ENCODE measurements at places on chromosomes 3 and 15.

DNA sequence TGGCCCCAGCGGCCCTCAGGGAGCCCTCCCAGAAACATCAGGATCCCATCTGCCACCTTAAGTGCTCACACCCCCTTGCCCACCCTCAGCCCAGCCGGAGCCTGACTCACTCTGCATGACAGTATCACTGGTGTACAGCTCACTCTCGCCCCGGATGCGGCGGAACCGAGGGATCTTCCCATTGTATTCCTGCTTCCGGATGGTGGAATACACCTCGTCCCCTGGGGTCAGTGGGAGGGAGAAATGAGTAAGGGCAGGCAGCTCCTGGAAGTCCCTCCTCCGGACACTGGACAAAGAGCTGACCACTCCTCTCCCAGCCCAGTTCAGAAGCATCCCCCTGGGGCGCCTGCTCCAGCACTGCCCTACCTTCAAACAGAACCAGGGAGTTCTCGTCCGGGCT is 16.5 kb downstream of the SEMA7A start:
- DNase-seq, result no peak

DNA sequence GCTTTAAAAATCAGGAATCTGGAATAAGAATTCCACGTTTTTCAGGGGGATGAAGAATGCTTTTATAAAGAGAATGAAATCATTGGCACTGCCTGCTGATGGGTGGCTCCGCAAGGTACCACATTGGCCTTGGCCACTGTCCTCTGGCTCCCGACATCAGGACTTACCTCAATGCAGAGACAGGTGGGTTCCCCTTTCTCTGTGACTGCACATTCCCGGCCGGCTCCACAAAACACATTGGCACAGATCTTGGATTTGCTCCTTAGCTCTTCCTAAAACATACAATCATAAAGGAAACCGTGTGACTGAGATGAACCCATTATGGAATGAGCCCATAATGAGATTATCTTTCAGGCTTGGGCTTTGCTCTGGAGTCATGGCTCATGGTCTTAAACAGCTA is 35.0 kb downstream of the FSTL1 start:
- no peak for DNase-seq

DNA sequence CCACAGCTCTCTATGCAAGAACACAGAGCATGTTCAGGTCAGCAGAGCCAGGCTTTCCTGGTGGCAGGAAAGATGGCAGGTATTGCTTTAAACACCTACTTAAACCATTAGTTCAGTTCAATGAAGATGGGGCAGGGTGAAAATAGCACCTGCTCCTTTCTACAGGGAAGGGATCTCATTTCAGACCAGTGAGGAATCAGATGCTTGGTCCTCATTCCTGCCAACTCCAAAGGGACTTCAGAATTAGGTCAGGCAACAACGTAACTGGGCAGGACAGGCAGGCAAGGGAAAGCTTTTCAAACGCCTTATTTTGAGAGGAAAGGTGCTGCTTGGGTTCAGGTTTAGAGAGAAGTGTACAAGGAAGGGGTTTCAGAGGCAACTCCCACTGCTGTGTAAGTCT is 12.6 kb upstream of the RPS17 start:
- no peak for DNase-seq

DNA sequence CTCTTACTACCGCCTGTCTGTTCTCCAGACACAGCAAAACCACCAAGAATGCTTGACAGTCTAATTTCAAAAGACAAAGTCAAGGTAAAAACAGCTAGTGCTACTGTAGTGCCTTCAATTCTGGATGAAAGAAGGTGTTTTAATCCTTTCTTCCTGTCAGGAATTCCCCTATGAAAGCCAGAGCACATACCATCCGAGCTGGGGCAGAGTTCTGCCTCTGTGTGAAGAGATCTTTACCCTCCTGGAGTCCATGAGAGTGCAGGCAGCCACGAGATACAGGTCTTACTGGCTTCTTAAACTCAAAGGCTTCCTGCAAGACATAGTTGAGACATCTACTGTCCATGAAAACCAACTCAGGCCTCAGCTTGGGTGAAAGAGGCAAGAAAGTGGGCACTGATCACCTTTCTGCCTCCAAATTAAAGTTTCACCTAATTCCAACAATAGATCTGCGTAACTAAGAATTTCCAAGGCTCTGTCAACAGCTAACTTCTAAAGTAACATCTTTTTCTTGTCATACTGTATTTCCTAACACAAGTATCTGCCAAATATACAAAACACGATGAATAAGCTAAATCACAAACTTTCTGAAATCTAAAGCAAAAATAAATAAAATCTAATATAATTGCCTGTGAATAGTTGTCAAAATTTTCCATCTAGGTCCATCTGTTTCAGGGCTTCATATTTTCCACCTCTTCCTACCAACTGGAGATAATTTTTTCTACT is 7.5 kb downstream of the CDC25A start:
- DNase-seq, result no peak

DNA sequence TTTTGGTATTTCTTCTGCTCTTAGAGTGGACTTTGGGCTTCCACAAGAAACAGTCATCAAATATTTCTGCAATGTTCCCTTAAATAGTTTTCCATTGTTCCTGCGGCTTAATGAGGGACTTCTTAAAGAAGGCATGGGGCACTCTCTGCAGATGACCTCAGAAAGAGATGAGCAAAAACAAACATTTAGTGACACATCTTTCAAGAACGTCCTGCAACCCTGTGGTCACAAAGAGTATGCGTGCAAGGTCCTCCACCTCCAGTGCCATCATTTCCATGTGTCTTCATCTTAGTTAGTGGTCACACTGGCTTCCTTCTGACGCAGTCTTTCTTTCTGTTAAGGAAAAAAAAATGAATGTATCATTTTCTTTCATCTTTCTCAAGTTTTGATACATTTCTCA is 56.2 kb downstream of the GREM1 start:
- no peak for DNase-seq

GRCh38 chr3:172750069-172750367 is 508 bp upstream of the ECT2 start:
- DNase-seq, result no peak

DNA sequence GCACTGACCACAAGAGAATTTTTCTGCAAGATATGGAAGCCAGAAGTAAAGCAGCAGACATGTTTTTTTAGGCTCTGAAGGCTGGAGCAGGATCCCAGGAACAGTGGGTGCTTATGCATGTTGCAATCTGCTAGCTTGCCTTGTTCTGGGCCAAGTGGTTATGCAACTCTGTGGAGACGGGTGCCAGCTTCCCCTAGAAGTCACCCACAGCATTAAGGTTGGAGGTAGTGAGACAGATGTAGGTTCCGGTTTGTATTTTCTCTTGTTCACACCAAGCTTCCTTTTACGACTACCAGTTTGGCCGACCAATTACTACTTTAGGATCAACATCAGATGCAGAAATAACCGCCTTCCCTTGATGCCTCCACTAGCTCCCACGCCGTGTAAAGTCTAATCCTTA is 11.1 kb downstream of the DPH3 start:
- DNase-seq, result no peak

DNA sequence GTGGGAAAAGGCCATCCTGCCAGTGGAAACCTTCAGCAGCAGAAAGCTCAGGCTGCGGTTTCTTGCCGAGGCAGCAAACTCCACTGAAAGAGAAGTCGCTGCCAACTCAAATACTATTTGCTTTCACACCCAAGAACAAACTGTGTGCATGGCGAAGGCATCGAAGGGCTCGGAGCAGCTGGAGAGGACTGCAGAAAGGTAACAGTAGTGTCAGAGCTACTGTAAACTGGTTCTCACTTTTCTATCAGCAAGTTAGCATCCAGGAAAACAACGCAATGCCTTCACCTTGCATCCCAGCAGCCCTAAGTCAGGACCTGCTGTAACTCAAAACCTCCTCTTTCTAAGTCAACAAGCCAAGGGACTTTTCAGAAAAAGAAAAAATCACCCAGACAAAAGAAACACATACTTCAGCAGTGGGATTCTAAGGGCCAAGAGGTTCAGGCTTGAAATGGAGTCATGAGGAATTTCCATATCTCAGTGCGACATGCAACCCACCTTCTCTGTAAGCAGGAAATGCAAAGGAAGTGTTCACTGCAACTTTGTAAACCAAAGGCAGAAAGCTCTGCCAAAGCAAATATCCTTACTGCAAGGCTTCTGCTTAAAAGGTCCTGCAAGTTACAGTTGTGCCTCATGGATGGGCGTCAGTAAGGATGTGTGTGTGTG is 193.5 kb downstream of the FOXP1 start:
- no peak for DNase-seq

DNA sequence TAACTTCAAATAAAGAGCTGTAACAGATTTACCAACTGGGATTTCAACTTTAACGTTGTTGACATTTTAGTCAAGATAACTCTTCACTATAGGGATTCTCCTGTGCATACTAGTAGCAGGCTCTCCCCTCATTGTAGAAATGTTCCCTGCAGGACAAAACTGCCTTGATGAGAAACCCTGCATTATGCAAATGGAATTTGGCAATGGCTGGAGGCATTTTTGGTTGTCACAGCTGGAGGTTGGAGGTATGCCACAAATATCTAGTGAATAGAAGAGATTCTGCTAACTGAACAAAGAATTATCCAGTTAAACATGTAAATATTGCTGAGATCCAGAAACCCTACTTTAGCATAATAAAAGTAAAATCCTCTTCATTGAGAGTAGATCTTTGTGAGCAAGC is 928.8 kb upstream of the ALCAM start:
- DNase-seq, result no peak

GRCh38 chr3:35678643-35679161 is 39.4 kb downstream of the ARPP21 start:
- DNase-seq, result no peak

DNA sequence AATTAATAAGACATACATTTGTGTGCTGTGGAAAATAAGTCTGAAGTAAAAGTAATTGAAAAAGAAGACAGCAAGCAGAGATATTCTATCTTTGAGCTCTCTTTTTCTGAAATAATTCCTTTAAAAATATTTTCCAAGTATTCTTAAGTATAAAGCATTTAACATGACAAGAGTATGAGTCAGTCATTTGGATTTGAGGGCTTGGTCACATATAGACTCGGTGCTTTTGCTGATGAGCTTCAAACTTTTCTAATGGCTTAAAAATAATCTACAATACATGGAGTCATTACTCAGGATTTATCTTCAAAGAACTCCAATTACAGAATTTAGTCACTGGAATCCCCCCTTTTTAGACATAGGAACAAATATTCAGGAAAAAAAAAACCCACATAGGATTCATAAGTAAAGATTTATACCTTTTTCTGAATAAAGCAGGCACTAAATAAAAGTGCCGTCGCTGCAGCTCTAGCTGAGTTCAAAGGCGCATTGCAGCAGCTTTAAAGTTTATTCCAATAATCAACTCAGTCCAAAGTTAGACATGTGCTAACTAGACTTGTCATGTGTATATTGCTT is 147.5 kb downstream of the CTNNB1 start:
- no peak for DNase-seq

DNA sequence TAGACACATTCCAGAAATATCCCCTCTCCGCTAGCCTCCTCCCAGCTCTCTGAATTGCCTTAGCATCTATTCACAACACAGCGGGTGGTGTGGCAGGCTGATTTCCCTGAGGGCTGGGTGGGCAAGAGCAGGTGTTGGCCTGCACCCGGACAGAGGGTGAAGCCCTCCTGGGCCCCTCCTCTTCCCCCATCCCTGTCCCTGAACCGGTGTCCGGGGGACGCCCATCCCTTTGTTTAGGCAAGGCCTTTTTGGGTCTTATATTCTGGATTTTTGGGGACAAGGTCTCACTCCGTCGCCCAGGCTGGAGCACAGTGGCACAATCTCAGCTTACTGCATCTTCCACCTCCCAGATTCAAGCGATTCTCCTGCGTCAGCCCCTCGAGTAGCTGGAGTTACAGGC is 55.2 kb upstream of the KLHL25 start:
- no peak for DNase-seq

GRCh38 chr3:130895690-130896488 is 2.0 kb downstream of the ATP2C1 start:
- no peak for DNase-seq

GRCh38 chr3:169952045-169952444 is 14.6 kb upstream of the SEC62 start:
- DNase-seq, result no peak

- DNase-seq, result no peak
Observed at GRCh38 chr3:33217866-33218445, 654 bp downstream of the SUSD5 start.

DNA sequence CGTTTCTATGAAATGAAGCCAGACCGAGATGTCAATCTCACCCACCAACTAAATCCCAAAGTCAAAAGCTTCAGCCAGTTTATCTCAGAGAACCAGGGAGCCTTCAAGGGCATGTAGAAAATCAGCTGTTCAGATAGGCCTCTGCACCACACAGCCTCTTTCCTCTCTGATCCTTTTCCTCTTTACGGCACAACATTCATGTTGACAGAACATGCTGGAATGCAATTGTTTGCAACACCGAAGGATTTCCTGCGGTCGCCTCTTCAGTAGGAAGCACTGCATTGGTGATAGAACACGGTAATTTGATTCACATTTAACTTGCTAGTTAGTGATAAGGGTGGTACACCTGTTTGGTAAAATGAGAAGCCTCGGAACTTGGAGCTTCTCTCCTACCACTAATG is 41.9 kb upstream of the TRA2B start:
- no peak for DNase-seq

DNA sequence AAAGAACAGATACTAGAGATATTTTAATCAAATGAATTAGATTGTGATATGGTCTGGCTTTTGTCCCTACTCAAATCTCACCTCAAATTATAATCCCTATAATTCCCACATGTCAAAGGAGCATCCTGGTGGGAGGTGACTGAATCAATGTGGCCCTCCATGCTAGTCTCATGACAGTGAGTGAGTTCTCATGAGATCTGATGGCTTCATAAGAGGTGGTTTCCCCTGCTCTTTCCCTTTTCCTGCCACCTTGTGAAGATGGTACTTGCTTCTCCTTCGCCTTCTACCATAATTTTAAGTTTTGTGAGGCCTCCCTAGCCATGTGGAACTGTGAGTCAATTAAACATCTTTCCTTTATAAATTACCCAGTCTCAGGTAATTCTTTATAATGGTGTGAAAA is 82.8 kb downstream of the FAIM start:
- DNase-seq, result no peak

DNA sequence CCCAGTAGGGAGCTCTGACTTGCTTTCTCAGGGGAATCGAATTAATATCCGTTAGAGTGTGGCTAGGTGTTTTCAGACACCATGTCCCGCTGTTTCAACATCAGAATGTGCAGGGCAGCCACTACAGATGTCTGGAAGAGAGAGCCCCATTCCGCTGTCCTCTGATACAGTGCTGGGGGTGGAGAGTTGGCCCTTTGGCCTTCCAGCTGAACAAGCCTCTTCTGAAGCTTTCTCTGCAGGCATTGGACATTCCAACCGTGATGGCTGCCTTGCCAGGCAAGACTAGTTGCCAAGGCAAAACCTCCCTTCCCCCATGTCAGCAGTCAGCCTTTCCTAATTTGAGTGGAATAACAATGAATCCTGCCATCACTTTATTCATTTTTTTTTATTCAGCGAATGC is 1.5 kb downstream of the FAH start:
- no peak for DNase-seq

Data from stimulated activated CD4-positive, alpha-beta T cell treated with anti-CD3 and anti-CD28 coated beads, TNF-alpha, amount 100 ng/mL, for 4 hours (primary cell).